ENCODE measurements at places on chromosomes 1 and 21. TPM values are rescaled to one million over a fixed set of nuclear protein-coding genes. Genes with fewer than 3 reads are reported as not detected.

The CD53 gene
- total RNA-seq, result not detected

The AVPR1B gene
- 0.60 TPM for total RNA-seq

DNA sequence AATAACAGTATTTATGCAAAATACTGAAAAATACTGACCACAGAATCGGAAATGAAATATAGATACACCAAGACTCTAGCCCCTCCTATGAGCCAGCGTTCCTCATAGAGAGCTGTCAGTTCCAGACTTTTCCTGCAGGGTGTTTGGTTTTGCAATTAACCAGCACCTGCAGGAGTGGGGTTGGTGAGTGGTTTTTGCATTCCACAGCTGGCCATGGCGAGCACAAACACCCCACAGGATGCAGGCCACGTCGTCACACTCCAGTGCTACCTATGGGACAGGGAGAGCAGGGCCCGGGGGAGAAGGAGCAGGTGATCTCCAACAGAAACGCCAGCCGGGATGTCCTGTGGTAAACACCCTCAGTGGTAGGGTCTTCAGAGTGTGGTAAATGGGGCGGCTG is 94.1 kb downstream of the ERG start:
- no peaks in the 10 kb centered on the region for H3K4me1 ChIP-seq
- no peak for DNase-seq
- no peak overlapping the region for H3K4me3 ChIP-seq
- H3K36me3 ChIP-seq, result no peaks in the 10 kb centered on the region
- peaks cover 20% of the 10 kb centered on the region for H3K27me3 ChIP-seq

DNA sequence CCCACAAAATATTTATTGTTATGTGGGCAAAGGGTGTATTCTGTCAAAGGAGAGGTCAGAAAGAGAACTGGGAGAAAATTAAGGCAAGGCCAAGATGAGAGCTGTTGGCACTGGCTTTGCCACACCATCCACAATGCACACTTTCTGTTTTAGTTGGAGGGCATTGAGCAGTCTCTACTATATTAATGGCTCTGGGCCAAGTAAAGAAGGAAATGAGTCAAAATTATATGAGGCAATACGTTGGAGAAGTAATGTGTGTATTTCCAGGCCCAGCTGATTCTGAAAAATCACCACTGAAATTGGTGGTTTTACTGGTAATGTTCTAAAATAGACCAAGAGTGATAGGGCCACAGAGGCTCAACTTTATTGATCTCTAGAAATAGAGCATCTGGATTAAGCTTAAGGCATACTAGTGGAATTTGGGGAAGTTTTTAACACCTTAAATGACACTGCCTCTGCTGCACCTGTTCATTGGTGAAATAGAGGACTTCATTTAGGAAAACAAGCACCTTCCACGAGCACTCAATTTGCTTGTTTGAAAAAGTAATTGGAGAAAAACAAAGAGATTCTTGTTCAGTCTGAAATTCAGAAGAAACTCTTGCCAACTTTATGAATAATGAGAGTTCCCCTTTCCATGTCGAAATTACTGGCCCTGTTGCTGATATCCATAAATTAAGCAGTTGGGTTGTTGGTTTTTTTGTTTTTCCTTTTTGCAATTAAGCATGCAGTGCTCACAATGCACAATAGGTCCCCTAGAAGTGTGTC is 424.9 kb downstream of the ADGRL2 start:
- peaks cover 13% of the 10 kb centered on the region for H3K4me1 ChIP-seq
- H3K27me3 ChIP-seq, result no peaks in the 10 kb centered on the region
- H3K27ac ChIP-seq, result no peak overlapping the region
- no peak overlapping the region for H3K4me3 ChIP-seq
- DNase-seq, result no peak
- no peaks in the 10 kb centered on the region for H3K36me3 ChIP-seq

DNA sequence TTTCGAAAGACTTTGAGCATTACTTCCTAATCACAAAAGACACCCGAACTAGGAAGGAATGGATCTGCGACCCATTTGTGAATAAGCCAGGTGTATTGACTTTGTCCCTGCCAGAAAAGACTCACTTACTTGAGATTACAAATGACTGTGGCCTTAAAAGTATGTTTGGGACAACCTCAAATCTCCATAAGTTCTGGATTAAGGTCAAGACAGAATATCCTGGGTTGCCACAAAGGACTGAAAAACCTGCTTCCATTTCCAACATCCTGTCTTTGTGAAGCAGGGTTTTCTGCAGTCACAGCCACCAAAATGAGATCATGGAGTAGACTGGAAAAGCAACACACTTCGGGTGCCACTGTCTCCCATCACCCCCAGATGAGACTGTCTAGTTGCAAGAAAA is 537.4 kb upstream of the ZRANB2 start:
- no peak for DNase-seq
- H3K27ac ChIP-seq, result no peak overlapping the region
- no peaks in the 10 kb centered on the region for H3K4me1 ChIP-seq
- H3K27me3 ChIP-seq, result no peaks in the 10 kb centered on the region

- no peak for DNase-seq
- peaks cover 7% of the 10 kb centered on the region for H3K4me1 ChIP-seq
- H3K4me3 ChIP-seq, result no peak overlapping the region
- H3K36me3 ChIP-seq, result no peaks in the 10 kb centered on the region
- H3K27me3 ChIP-seq, result peaks cover 7% of the 10 kb centered on the region
Measured at GRCh38 chr21:33892853-33893252, 22.8 kb downstream of the ATP5PO start.

- no peaks in the 10 kb centered on the region for H3K27me3 ChIP-seq
- H3K36me3 ChIP-seq, result peaks cover 9% of the 10 kb centered on the region
- no peak for DNase-seq
- H3K27ac ChIP-seq, result no peak overlapping the region
- H3K4me3 ChIP-seq, result no peak overlapping the region
Measured at GRCh38 chr1:48181669-48182367, 40.7 kb upstream of the SLC5A9 start.

- DNase-seq, result no peak
- no peaks in the 10 kb centered on the region for H3K4me1 ChIP-seq
- no peak overlapping the region for H3K4me3 ChIP-seq
- H3K36me3 ChIP-seq, result peaks cover 38% of the 10 kb centered on the region
- no peak overlapping the region for H3K27ac ChIP-seq
Measured at GRCh38 chr21:8991088-8991907, 1530.1 kb upstream of the TPTE start.

The CTSK gene
- total RNA-seq, result 7.4 TPM

DNA sequence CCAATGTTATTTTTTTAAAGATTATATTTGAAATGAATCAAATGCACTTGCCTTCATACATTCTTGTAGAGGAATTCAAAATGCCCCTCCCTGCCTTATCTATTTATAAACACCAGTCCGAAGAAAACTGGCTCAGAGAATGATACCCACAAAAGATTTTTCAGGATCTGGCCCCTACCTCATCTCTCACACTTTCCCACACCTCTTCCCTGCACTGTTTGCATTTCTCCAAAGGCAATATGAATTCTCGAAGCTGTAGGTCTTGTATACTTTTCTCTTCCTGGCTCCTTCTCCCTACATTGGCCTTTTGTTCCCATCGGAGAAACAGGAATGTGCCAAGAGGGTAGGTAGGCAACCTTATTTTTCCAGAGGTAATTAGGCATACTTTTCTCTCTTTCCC is 12.0 kb upstream of the CCDC190 start:
- no peaks in the 10 kb centered on the region for H3K27me3 ChIP-seq
- no peak overlapping the region for H3K4me3 ChIP-seq
- H3K4me1 ChIP-seq, result peaks cover 18% of the 10 kb centered on the region
- DNase-seq, result no peak
- H3K27ac ChIP-seq, result peak overlapping the region; percentile 4

GRCh38 chr1:57423135-57423655 is 665 bp downstream of the DAB1 start:
- DNase-seq, result peak; percentile 11
- H3K4me3 ChIP-seq, result peak overlapping the region; percentile 81
- H3K27me3 ChIP-seq, result peaks cover 54% of the 10 kb centered on the region
- peak overlapping the region; percentile 91 for H3K27ac ChIP-seq
- H3K36me3 ChIP-seq, result no peaks in the 10 kb centered on the region
- peaks cover 10% of the 10 kb centered on the region for H3K4me1 ChIP-seq

GRCh38 chr1:8551613-8552489 is 233.9 kb downstream of the SLC45A1 start:
- H3K27ac ChIP-seq, result peak overlapping the region; percentile 68
- DNase-seq, result no peak
- H3K4me1 ChIP-seq, result peaks cover 52% of the 10 kb centered on the region
- peak overlapping the region; percentile 18 for H3K4me3 ChIP-seq
- H3K36me3 ChIP-seq, result peaks cover 31% of the 10 kb centered on the region
- H3K27me3 ChIP-seq, result no peaks in the 10 kb centered on the region

DNA sequence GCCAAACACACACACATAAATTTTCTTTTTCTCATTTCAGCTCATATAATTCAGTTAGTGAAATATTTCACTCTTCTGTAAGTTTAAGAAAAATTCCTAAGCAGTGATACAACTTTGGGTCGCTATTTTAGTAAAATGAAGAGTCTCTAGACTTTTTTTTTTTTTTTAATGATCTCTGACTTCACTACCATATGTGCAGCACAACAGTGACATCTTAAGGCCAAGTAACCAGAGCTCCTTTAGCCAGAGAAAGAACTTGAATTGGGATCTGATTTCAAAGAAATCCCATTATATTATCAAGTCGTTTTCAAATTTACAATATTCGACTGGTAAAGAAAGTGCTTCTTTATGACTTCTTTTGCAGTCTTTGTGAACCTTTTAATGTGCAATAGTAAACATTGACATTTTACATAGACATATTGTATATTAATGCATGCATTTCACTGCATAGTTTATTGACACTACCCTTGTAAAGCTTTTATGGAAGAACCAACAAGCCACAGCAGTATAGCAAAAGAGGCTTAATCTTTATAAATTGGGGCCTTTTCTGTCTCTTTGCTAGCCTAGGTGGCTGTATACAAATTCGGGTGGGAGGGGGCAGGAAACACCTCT is 62.2 kb downstream of the LRRC40 start:
- H3K27ac ChIP-seq, result no peak overlapping the region
- DNase-seq, result no peak

DNA sequence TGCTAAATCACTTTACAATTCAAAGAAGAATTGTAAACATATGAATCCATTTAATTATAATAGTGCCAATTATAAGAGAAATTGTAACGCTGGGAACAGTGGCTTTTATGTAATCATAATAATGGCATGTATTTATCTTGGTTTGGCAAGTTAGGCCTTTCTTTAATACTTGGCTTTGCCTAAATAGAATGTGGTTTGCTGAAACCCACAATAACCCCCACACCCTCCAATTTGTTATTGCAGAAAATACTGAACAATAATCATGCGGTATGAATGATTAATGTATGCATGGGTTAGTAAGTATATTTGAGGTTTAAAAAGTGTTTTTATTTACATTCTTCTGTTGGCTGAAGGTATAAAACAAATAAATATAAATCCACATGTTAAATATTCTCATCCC is 138.2 kb downstream of the NFIA start:
- no peaks in the 10 kb centered on the region for H3K27me3 ChIP-seq
- no peak for DNase-seq
- H3K36me3 ChIP-seq, result no peaks in the 10 kb centered on the region
- H3K4me3 ChIP-seq, result no peak overlapping the region
- no peak overlapping the region for H3K27ac ChIP-seq

DNA sequence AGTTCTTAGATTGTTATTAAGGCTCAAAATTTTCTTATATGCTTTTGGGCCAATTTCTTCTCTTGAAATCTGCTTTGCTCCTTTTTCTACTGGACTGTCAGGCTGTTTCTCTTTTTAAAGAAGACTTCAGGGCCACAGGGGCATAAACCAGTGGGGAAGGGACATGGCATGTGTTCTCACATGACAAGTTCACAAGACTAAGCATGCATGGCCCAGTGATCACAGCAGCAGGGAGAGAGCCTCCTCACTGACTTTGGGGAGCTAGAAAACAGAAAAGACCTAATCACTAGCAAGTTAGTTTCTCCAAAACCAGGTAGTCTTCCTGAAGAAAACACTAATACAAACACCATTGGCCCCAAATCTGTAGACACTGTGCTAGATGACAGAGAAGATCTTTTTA is 64.8 kb downstream of the RAB3GAP2 start:
- no peaks in the 10 kb centered on the region for H3K4me1 ChIP-seq
- peak overlapping the region; percentile 67 for H3K27ac ChIP-seq
- H3K36me3 ChIP-seq, result peaks cover 26% of the 10 kb centered on the region
- DNase-seq, result no peak
- no peak overlapping the region for H3K4me3 ChIP-seq

- no peaks in the 10 kb centered on the region for H3K36me3 ChIP-seq
- H3K27me3 ChIP-seq, result peaks cover 71% of the 10 kb centered on the region
- peak overlapping the region; percentile 76 for H3K4me3 ChIP-seq
- H3K4me1 ChIP-seq, result peaks cover 4% of the 10 kb centered on the region
- DNase-seq, result no peak
Measured at GRCh38 chr1:109910963-109911798, 532 bp downstream of the CSF1 start.

DNA sequence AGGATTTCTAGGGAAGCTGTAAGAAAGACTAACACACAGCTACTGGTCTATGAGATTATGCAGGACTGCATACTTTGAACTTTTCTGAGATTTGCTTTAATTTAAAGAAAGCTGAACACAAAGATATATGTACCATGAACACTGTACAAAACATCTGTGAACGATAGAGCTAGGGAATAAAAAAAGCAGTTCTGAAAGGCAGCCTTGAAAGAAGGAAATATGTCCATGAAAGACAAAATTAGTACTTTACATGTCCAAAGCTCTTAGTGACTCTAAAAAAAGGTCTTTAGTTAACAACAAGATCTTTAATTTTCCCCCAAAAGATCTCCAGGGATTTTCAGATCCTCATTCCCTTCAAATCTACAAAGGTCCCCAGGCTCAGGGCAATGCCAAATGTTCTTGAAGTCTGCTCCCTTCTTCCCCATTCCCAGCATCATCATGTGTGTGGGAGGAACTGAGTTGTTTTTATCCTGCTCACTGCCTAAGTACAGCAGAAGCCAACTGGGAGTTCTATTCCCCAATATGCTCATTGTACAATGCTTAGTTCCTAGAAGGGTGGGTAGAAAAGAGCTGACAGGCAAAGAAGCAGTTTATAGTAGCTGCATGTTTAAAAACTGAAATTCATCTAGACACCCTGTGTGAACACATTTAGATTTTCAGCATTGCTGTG is 60.1 kb upstream of the PTCH2 start:
- no peak for DNase-seq
- no peak overlapping the region for H3K4me3 ChIP-seq
- H3K27me3 ChIP-seq, result no peaks in the 10 kb centered on the region
- H3K4me1 ChIP-seq, result no peaks in the 10 kb centered on the region

The PHLDA3 gene
- 21.2 TPM for total RNA-seq

The APOBEC4 gene
- total RNA-seq, result not detected

The CR1 gene
- 0.41 TPM for total RNA-seq

The CR1L gene
- not detected for total RNA-seq

- H3K27ac ChIP-seq, result peak overlapping the region; percentile 39
- peaks cover 10% of the 10 kb centered on the region for H3K4me1 ChIP-seq
- no peak for DNase-seq
- no peak overlapping the region for H3K4me3 ChIP-seq
- no peaks in the 10 kb centered on the region for H3K27me3 ChIP-seq
Measured at GRCh38 chr1:1680912-1681273, 11.7 kb downstream of the SLC35E2B start.
